ENCODE measurements at places on chromosomes 13 and 19.

DNA sequence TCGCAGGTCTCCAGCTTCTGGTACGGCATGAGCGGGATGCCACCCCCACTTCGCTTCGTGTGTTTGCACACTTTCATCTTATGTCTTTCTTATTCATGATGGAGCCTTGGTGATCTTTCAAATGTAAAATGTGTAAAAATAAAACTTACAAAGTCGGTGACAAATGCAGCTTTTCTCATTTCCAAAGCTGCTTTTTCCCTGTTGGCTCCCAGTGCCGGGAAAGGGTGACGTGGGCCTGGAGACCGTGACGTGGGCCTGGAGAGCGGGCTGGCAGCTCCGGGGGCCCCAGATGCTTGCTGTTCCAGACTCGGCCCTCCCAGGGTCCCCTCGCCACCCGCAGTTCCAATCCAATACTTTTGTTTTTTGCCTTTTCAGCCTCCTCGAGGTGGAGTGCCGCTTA lies 101.4 kb downstream of the KDM4B start:
- no peak for DNase-seq

- no peak for DNase-seq
Measured at GRCh38 chr13:60627071-60627686, 230.2 kb downstream of the TDRD3 start.

DNA sequence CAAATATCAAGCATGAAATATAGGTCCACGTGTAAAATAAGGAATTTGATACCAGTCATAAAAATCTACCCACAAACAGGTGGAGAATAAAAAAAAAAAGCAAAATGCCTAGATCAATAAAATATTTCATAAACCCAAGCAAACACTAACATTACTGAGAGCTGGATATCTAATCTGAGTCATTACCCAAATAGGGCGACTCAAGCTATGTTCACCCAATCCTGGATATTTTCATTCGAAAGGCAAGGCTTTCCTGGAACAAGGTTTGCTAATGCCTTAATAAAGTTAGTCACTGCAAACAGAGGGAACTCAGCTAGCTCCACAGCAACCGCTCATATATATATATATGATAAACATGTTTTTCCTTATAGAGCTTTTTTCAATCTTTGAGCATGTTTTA lies 33.5 kb upstream of the TM9SF2 start:
- no peak for DNase-seq

DNA sequence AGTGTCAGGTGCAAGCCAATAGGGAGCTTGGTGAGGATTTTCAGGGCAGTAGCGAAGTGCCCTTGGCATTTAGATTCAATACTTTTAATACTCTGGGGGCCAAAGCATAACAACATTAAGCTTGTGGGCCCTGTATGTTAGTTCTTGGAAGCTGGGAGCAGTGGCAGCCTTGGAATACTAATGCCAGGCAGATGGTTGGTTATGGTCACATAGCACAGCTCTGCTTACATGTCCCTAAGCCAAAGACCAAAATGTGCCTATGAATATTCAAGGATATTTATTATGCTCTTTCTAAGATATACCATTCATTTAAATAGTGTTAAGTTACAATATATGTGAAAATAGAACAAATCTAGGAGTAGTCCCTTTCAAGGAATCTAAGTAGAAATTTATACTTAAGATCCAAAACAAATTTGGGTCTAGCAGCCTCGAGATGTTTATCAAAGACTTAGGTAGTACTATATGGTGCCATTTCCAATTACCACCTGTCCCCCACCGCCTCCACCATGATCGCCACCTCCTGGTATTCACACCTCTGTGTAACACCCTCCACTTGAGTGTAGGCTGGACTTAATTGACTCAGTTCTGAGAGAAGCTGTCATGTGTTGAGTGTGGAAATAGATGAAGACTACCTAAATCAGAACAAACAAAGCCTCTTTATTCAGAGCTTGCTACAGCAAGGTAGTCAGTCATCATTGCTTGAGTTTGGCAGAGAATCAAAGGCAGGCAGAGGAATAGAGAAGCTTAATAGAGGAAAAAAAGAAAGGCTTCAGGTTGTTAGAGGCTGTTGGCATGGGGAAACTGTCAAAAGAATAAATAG lies 261.0 kb downstream of the GPC5 start:
- DNase-seq: no peak

DNA sequence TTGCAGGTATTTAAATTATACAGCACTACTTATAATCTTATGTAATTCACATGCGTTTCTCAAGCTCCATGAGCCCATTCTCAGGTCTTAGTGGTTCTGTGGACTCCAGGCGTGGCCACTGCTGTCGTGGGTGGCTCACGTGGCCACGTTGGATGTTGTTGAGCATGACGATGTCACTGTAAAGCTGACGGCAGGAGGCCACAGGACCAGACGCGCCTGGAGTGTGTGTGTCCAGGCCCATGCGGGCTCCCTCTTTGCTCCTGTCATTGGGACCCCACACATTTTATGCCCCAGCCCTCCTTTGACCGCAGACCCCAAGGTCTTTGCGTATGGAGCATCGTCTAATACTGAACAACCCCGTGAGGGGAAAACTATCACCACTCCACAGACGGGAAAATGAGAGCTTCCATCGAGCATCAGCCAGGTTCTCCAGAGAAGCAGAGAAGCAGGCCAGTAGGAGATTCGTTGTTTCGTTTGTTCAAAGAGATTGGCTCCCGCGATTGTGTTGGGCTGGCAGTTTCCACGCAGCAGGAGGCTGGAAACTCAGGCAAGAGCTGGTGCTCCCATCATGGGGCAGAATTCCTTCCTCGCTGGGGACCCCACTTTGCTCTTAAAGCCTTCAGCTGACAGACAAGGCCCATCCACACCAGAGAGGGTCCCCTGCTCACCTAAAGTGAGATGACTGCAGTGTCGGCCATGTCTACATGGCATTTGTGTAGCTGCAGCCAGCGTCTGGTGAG lies 129.3 kb upstream of the SPACA7 start:
- DNase-seq: no peak

GRCh38 chr13:109782823-109783431 lies 3.5 kb downstream of the IRS2 start:
- DNase-seq: no peak

- no peak for DNase-seq
Measured at GRCh38 chr13:73223372-73223781, 164.6 kb downstream of the KLF5 start.

DNA sequence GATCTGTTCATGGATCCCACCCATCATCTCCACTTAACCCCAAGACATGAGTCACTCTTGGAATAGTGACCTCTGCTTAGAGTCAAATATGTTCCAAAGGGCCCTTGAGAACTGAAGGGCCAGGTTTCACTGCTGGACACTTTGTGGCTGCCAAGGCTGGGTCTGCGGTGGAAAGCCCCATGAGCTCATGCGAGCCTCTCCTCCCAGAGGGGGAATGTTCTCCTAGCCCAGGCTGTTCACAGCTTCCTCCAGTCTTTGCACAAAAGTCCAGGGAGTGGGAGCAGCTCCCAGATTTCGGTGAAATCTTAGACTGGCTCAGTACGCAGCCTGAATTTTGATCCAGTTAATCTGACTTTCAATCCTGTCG lies 732 bp upstream of the DCLK1 start:
- no peak for DNase-seq

- DNase-seq: no peak
Measured at GRCh38 chr13:98535501-98536354, 41.2 kb downstream of the STK24 start.

GRCh38 chr13:23460309-23460708 lies 26.8 kb upstream of the SACS start:
- no peak for DNase-seq

- DNase-seq: no peak
Measured at GRCh38 chr13:46192412-46192811, 10.4 kb upstream of the LCP1 start.

DNA sequence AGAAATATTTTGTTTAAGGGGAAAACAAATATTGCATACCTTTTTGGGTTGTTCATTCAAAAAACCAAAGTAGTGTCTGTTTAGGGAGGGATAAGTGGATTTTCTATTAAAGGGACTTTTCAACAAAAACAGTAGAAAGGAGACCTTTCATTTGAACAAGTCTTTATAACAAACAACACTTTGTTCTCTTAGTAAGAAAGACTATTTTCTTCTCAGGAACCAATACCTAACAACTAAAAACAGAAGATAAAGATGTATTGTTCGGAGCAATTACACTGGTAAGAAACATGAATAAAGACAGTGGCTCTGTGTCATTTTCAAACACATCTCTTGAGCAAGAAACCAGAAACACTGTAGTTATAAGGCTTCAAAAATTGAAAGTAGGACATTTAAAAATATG lies 1610.1 kb upstream of the PCDH20 start:
- DNase-seq: no peak

- DNase-seq: no peak
Measured at GRCh38 chr13:112982281-112983041, 13.4 kb downstream of the MCF2L start.

GRCh38 chr19:48833977-48834376 lies 2.3 kb downstream of the HSD17B14 start:
- DNase-seq: no peak

- DNase-seq: no peak
Measured at GRCh38 chr13:40597735-40598365, 68.6 kb downstream of the FOXO1 start.

DNA sequence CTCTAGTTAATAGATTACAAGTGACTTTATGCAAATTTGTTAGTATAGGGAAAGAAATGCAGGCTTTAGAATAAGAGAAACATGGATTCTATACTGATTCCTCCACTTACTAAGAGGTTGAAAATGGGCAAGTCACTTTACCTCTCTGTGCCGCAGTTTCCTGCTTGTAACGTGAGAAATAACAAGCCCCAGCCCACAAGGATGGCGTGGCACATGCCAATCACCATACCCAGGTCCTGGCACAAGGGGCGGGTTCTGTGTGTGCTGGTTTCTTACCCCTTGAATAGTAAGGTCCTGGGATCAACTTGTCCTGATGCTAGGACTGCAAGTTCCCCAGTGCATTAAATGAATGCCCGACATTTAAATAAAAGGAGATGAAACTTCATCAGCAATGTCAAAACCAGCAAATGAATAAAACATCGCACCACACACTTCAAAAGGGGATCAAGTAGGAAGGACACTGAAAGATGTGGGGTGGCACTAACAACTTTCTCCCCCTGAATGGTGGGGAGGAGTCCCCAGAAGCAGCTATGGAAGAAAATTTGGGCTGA lies 7.9 kb upstream of the SIGLEC9 start:
- DNase-seq: no peak

- peak; percentile 52 for DNase-seq
Measured at GRCh38 chr19:17718947-17719711, at the start of gene MAP1S. MAP1S (plus strand) TSS chr19:17719480; CDS start chr19:17719503, 23 bp downstream.

DNA sequence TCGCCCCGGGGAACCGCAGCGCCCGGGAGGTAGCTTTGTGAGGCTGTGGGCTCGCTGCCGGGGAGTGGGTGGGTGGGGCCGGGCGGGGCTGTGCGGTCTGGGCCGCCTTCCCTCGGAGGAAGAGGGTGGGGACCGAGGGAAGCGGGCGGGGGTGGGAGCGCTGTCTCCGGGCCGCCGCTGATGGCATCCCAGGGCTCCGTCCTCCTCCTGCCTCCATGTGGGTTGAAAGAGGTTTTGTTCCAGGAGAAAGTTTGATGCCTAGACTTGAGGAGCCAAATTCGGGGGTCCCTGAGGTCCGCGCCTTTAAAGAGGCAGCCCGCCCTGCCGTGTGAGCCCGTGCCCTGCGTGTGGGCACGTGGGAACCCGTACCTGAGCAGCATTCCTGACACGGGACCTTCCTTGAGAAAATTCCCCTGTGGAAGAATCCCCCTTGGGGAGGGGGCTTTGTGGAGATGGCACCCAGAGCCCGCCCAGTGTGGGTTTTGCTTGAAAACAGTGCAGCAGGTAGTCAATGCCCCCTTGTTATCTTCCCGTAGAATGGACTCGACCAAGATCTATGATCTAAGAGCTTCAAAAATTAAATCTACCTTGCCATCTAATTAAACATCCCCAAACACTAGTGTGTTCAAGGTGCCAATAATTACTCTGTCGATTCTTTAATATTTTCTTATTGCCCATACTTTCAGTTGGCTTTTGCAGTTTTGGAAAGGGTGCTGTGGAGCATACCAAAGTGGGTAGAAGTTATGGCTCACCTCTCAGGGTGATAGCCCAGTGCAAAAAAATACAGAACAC lies 107.8 kb downstream of the RXFP2 start:
- DNase-seq: no peak

DNA sequence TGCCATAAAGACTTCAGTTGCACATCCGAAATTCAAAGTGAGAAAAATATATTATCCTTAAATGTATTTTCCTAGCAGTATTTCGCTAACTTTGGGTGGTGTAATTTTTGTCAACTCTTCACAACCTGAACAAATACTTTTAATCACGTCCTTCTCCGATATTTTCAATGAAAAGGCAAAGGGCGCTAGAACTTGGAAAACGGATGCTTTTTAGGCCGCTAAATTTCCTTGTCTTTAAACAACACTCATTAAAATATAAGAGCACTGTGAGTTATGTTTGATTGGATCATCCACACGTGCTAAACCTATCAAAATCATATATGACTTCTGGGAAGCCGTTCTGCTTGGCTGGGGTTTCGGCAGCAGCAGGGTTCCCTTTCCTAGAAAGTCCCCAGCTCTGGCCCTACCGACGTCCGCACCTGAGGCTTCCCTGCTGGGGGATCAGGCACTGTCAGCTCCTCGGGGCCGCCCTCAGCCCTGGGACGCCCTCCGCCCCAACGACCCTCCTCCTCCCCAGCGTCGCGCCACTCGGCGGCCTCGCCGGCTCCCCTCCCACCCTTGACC lies 462 bp upstream of the MPHOSPH8 start:
- DNase-seq: no peak

GRCh38 chr13:40453351-40454021 lies 213.0 kb downstream of the FOXO1 start:
- DNase-seq: no peak

DNA sequence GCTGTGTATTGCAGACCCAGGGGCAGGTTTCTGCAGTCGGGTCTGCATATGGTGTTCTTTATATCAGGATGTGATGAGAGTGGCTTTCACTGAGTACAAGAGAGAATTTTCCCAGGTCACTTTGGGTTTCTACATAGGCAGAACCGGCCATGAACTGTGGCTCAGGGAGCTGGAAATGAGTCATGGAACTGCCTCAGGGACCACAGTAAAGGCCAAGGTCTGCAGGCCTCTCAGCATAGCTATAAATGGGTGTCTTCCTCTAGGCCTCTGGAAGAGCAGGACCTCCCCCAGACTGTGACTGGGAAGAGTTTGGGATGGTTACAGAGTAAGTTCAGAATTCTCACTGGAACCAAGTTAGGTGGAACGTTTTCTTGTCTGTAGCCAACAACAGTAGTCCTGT lies 51.8 kb upstream of the ZNF681 start:
- DNase-seq: no peak

- no peak for DNase-seq
Measured at GRCh38 chr19:6743714-6744380, 4.4 kb downstream of the TRIP10 start.

- DNase-seq: peak; percentile 77
Measured at GRCh38 chr19:3075605-3076431, 13.5 kb upstream of the TLE5 start.
